ENCODE measurements at places on chromosomes 13 and 19.

DNA sequence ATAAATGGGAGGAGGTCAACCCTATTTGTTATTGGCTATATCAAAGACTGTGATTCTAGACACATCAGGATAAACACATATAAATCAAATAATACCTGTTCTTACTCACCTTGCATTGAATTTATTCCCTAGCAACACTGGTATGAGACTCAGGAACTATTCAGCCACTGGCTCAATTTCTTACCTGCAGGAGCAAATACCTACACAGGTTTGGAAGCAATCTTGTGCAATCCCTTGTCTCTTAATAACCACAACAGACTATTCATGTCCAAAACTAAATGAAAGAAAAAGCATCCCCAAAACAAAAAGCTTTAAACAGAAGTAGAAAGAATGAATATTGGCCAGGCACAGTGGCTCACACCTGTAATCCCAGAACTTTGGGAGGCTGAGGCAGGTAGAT, 55.5 kb downstream of the TBC1D4 start:
- no peak for DNase-seq

GRCh38 chr13:113573065-113573464, 11.5 kb upstream of the TFDP1 start:
- DNase-seq: no peak

DNA sequence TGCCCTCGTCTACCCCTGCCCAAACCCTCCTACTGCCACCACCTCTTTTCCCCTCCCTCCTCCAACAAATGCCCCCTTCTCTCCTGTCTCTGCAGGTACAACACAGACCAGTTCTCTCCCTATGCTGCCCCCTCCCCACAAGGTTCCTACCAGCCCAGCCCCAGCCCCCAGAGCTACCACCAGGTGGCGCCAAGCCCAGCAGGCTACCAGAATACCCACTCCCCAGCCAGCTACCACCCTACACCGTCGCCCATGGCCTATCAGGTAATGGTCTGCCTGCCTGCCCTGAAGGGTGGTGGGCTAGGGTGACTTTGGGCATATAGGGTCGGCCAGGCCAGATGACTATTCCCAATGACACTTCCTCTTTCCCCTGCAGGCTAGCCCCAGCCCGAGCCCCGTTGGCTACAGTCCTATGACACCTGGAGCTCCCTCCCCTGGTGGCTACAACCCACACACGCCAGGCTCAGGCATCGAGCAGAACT, 6.5 kb upstream of the TIMM50 start:
- peak; percentile 63 for DNase-seq

DNA sequence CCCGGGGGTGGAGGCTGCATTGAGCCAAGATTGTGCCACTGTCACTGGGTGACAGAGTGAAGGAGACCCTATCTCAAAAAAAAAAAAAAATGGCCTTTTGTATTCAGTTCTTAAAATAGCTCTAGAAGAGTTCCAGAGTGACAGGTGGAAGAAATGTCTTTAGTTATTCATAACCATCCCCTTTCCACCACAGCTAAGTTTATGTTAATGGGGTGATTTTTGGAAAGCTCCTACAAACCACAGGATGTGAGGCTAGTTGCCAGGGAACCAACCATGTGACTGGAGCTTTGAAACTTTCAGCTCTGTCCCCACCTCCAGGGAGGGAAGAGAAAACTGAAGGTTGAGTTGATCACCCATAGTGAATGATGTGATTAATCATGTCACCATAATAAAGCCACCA, 6.9 kb downstream of the ZNF490 start:
- peak; percentile 53 for DNase-seq
